ENCODE measurements at places on chromosomes 7 and 10. TPM values are rescaled to one million over a fixed set of nuclear protein-coding genes. Genes with fewer than 3 reads are reported as not detected.

The PLXDC2 gene
- total RNA-seq: 3.0 TPM

The LRRC72 gene
- not detected for total RNA-seq

The ARL5B gene
- 16.1 TPM for total RNA-seq

The HPSE2 gene
- total RNA-seq: 0.12 TPM

The ZPBP gene
- not detected for total RNA-seq

The HABP2 gene
- not detected for total RNA-seq

The PIK3AP1 gene
- total RNA-seq: not detected

The TRIM74 gene
- total RNA-seq: not detected

The ATOH7 gene
- total RNA-seq: not detected

The TRPV5 gene
- not detected for total RNA-seq

The PRPS1L1 gene
- total RNA-seq: not detected

The SFXN3 gene
- 121 TPM for total RNA-seq

The FKBP9 gene
- total RNA-seq: 590 TPM

The CCDC172 gene
- not detected for total RNA-seq

The CLRN3 gene
- total RNA-seq: not detected

The ASAH2 gene
- total RNA-seq: 0.12 TPM

The OPALIN gene
- total RNA-seq: not detected

The SYT15B gene
- total RNA-seq: not detected

The SEMA3D gene
- 32.7 TPM for total RNA-seq

The BEND7 gene
- 4.9 TPM for total RNA-seq

The NUTM2A gene
- 0.49 TPM for total RNA-seq

The ANKRD61 gene
- total RNA-seq: 0.16 TPM

The OGA gene
- total RNA-seq: 83.8 TPM

The RSPH10B gene
- total RNA-seq: not detected

The TMEM139 gene
- not detected for total RNA-seq
